ENCODE measurements at places on chromosomes 2 and 18.

GRCh38 chr2:196959281-196959680 lies 32.8 kb upstream of the PGAP1 start:
- no peak for DNase-seq

- no peak for DNase-seq
Observed at GRCh38 chr2:171081649-171082111, 79.0 kb downstream of the TLK1 start.

DNA sequence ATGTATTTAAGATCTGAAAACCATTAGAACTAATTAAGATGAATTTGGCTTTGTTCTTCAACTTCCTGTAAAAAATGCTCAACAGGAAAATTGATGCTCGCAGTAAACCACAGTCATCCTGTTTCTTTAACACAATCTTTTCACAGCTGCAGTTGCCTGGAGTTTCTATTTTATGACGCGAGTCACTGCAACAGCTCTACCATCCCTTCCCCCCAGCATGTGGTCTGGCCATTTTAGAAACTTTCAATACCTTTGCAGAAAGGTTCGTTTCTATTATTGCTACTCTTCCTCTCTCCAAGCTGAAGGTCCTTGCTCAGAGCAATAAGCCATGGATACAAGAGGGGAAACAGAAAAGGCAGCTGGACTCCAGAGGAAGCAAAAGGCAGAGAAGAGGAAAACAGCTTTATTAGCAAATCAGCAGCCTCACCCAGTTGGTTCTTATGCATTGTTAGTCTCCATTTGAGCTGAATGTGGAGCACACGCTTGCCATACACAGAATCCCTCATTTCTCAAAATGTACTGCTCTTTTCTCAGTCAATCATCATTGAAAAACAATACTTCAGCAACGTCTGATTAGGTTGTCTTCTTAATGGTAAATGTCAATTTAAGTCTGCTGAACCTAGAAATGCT lies 3.9 kb downstream of the WIPF1 start:
- peak; percentile 45 for DNase-seq

- no peak for DNase-seq
Observed at GRCh38 chr2:63743170-63743981, 98.3 kb upstream of the UGP2 start.

DNA sequence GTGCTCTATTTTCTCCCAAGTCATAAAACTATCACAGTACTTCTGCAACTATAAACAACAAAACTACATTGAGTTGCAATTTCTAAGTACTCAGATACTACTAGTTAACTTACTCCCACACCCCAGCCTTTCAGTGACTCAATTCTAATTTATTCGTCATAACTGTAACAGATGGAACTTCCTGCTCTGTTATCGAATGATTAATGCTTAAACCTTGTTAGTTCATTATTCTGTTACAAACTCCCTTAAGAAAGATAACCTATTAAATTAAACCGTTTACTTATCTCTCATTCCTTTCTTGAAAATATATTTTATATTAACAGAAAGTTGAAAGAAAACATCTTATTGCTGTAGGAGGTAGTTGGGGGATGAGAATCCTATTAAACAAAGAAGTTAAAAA lies 17.0 kb downstream of the TNFAIP6 start:
- DNase-seq = no peak

DNA sequence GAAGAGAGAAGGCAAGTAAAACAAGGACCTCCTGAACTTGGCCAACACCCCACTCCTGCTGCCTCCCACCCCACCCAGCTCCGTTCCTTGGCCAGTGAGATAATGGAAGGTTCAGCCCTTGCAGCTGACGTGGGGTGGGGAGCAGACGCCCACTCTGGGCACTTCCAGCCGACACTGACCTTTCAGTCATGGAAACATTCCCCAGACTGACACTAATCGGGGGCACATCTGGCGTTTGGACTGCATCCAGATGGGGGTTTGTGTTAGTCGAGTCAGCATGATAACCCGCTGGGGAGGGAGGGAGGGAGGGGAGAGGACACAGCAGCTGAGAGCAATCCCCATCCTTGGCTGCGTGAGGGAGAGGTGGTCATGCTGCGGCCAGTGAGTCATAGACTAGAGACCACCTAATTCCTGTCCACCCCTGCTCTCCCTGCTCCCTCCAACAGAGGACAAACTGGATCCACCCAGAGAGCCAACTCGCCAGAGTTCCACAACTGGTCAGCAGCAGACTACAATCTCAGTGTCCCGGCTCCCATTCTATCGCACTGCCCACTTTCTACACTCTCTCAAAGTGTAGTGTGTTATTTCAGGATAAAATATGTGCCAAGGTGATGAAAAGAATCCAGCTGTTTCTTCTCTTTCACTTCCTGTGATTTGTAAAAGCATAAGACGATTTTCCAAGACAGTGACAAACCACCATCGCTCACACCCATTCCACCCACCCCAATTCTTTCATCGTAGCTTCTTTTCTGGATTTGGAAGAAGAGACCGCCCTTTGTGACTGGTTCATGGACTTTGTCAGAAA lies 115.4 kb upstream of the PKDCC start:
- no peak for DNase-seq

GRCh38 chr18:34544930-34545329 lies 165.2 kb upstream of the DTNA start:
- DNase-seq = no peak

DNA sequence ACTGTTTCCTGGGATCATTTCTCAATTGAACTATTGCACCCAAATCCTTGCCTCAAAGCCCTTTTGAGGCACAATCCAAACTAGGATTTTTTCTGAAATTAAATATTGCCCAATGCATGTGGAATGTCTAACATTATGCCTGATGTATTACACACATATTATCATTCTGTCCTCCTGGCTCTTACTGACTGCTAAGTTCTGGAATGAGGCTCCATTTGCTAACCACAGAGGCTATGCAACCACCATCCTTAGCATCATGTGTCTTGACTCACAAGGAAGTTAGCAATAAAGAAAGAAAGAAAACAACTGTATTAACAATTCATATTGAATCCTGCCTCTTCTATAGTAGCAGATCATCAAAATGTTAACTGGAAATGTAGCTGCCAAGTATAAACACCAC lies 1142.7 kb downstream of the CNTNAP5 start:
- no peak for DNase-seq

DNA sequence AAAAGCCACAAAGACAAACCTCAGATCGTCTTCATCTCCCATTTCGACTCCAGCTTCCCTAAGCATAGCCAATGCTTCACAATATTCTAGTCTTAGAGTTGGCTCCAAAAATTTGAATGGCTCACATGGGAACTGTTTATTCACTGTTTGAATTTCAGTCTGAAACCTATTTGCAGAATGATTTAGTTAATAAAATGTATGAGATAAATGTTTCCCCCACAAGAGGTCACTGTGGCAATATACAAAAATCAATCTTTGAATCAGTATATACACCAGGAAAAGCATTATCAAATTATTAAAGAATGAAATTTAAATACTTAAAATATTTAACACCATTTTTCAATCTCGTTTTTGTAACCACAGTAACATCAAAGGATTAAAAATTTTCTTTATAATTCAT lies 40.0 kb upstream of the MCM6 start:
- no peak for DNase-seq

DNA sequence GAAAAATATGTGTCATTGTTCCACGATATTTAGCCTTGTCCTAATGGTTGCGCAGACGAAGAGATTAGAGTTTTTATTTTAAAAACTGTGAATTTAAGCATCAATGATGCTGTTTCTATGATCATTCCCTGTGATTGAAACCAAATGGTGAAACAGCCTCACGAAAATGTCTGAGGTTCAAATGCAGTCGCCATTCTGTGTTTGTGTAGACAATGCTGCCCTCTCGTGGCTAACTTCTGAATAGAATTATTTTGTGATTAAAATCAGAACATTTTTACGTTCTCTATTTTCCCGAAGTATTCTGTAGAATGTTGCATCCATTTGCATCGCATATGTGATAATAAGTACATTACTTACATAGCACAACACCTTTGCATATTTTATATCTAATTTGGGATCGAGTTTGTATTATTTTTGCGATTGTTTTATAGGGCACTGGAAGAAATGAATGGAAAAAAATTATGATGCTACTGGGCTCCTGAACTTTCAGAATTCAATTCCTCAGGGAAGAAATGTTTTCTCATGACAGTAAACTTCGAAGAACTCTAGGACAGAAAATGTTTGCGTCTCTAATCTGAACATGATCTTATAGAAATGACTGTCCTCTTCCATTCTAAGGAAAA lies 54.8 kb upstream of the CREB1 start:
- DNase-seq = no peak

DNA sequence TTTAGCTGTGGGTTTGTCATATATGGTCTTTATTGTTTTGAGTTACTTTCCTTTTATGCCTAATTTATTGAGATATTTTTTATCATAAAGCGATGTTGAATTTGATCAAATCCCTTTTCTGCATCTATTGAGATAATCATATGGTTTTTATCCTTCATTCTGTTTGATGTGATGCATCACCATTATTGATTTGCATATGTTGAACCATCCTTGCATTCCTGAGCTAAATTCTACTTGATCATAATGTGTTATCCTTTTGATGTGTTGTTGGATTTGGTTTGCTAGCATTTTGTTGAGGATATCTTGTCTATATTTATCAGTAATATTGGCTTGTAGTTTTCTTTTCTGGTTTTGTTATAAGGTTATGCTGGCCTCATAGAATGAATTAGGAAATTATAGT lies 308.5 kb downstream of the ADCYAP1 start:
- no peak for DNase-seq

DNA sequence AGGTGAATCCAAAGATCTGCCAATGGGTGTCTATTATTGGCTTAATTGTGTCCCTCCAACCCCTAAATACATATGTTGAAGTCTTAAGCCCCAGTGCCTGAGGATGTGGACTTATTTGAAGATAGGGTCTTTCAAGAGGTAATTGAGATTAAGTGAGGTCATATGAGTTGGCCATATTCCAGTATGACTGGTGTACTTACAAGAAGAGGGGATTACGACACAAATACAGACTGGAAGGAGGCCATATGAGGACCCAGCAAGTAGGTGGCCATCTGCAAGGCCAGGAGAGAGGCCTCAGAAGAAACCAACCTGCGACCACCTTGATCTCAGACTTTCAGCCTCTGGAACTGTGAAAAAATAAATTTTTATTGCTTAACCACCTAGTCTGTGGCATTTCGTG lies 121.1 kb upstream of the FN1 start:
- no peak for DNase-seq

Data from activated naive CD4-positive, alpha-beta T cell (primary cell).